ENCODE measurements at places on chromosomes 13 and 19.

GRCh38 chr13:112790735-112791641 lies 101.2 kb downstream of the ATP11A start:
- DNase-seq: no peak

DNA sequence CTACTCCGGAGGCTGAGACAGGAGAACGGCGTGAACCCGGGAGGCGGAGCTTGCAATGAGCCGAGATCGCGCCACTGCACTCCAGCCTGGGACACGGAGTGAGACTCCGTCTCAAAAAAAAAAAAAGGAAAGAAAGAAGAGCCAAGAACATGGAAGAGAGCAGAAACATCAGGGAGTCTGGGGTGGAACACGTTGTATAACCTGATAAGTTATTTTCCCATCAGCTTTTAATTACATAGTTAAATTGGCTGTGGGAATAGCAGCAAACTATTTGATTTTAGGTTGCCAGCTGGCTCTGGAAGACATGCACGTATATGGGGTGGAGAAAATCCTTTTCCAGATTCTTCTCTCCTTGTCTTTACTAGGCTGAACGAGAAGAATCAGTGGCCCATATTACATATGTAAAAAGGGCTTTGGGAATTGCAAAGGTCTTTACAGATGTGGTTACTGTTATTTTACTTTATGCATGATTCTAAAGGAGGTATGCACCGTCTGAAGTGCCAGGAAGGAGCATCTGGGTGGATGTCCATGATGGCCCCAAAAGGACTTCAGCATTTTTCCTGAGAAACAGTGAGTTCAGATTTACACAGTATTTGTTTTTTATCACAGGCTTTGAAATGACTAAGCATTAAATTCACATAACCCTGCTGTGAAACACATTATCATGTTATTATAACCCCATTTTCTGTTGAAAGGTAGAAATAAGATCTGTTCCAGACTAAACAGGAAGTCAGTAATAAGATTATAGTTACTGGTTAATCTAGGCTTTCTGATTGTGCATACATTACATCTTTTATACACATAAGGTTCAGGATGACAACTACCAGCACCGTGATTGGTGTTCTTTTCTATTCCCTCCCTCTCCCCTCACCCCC lies 4.6 kb upstream of the NAA16 start:
- peak; percentile 13 for DNase-seq

GRCh38 chr19:51460164-51460992 lies 2.1 kb upstream of the SIGLEC8 start:
- no peak for DNase-seq

GRCh38 chr19:37506387-37507166 lies at the start of gene ZNF793:
Gene ZNF793, plus strand, starts transcription at chr19:37506939. Its CDS starts 16,501 bp downstream, at chr19:37523440.
- peak; percentile 74 for DNase-seq

- no peak for DNase-seq
Measured at GRCh38 chr19:23795462-23795861, 36.8 kb upstream of the ZNF681 start.

DNA sequence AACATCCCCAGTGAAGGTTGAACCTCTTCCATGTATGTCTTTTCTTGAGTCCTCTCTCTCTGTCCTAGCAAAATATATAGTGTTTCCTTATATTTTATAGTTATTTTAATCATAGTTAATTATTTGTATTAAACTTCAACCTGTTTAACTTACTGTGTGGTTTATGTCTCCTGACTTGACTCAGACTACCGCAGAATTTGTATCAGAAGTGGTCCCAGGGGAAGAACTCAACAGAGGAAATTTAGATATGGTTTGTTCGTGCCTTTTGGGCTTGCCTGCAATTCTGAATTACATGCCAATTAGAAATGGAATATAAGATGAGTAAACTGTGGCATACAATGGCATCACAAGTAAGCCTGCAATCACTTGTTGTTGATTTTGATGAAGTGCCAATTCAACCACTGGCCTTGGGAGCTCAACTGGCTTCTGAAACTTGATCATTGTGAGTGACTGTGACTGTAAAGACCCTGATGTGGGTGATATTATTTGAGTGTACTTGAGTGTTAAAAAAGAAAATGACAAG lies 1459.5 kb upstream of the PCDH20 start:
- DNase-seq: no peak

- no peak for DNase-seq
Measured at GRCh38 chr13:83201506-83201905, 680.8 kb downstream of the SLITRK1 start.

DNA sequence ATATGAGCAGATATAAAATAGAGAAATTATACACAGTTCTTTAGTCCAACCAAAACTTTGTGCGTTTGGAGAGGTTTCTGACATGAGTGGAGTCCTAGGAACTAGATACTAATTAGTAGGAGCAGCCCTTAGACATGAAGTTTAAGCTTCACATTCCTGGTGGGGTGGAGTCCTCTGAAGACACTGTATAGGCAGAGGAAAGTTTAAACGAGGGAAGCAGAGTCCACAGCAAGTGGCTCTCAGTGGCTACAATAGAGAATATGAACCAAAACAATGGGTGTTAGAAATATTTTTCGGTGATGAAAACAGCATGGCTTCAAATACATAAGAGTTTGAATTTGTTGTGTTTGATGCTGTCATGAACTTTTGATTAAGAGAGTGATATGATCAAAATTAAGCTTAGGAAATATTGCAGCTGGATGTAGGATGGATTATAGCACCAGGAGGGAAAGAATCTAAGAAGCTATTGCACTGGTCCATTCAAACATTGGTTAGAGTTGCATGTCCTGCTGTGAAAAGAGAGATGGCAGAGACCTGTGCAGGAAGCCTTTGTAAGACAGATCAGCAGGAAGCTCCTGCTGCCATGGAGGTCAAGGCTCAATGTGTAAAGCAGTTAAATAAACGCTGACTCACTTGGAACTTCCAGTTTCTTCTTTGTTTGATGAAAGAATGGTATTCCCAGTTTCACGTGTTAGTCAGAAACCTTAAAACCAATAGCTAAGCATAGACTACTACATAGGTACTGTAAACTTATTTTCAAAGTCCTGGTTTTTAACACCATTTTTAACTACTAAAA lies 175.2 kb downstream of the TDRD3 start:
- peak; percentile 58 for DNase-seq

- no peak for DNase-seq
Measured at GRCh38 chr13:61180234-61180633, 235.4 kb downstream of the PCDH20 start.

- peak; percentile 88 for DNase-seq
Measured at GRCh38 chr19:1265615-1266128, 3.5 kb upstream of the CIRBP start.

All from fibroblast of skin of right quadriceps (primary cell).